ENCODE measurements at places on chromosomes 4 and X.

DNA sequence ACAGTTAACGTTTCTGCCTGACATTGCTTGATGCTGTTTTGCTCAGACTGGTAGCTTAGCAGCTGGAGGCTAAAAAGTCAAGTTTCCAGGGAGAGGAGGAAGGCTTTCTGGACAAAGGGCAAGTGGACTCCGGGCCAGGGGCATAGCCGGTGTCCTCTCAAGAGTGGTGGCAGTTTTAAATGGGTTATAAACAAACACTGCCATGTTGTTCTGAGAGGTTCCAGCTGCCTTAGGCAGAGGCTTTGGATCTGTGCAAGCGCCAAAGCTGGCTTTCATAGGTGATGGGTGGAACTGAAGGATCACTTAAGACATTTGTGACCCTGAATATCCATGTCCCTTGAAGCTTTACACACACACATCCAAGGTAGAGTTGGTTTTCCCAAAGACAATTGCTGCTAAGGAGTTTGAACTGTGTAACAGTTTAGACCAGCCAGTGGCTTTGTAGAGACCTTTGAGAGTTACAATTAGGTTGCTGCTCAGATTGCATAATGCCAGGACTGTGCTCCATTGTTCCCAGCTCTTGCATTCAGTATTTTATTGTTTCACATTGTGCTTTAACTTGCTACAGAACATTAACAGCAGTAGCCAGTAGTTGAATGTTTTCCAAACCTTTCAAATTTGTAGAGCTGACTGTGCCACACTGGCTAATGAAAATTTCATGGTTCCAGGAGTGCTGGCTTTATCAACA lies 54.1 kb upstream of the AP1S2 start:
- no peak for DNase-seq

- no peak for DNase-seq
These were observed 104.4 kb downstream of the UCHL1 start for GRCh38 chr4:41360921-41361793.

- DNase-seq: no peak
These were observed 335.8 kb upstream of the F9 start for GRCh38 chrX:139194571-139195280.

- DNase-seq: no peak
These were observed 48.8 kb downstream of the BMX start for GRCh38 chrX:15549189-15550012.

GRCh38 chrX:11064276-11064675 lies 46.9 kb upstream of the HCCS start:
- no peak for DNase-seq

- no peak for DNase-seq
These were observed 27.2 kb downstream of the MAB21L2 start for GRCh38 chr4:150609131-150609530.

- DNase-seq: no peak
These were observed 8.8 kb downstream of the OTUD5 start for GRCh38 chrX:48948589-48948988.

GRCh38 chrX:147894366-147894963 lies 17.3 kb upstream of the FMR1 start:
- DNase-seq: no peak

DNA sequence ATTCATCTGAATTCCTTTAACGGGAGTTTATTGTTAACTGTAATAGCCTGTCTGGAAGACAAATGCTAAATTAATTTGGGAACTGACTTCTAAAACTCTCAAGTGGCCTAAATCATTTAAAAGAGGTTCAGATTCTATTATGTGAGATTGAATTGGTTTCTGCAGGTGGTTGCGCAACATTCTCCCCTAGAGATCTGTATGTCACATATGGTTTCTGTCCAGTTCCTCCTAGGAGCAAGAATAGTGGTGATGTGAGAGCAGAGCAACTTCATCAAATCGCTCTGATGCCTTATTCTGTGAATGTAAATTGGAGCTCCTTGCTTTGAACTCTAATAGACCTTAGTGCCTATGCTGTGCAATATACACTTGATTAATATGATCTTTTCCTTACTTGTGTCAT lies 144.6 kb upstream of the GPR101 start:
- DNase-seq: no peak
